IPS DF 19.7 (cell line): ENCODE measurements at places on chromosomes 12 and 14.
A peak's percentile ranks its signal among the peaks of the same experiment; 100 is the strongest.

DNA sequence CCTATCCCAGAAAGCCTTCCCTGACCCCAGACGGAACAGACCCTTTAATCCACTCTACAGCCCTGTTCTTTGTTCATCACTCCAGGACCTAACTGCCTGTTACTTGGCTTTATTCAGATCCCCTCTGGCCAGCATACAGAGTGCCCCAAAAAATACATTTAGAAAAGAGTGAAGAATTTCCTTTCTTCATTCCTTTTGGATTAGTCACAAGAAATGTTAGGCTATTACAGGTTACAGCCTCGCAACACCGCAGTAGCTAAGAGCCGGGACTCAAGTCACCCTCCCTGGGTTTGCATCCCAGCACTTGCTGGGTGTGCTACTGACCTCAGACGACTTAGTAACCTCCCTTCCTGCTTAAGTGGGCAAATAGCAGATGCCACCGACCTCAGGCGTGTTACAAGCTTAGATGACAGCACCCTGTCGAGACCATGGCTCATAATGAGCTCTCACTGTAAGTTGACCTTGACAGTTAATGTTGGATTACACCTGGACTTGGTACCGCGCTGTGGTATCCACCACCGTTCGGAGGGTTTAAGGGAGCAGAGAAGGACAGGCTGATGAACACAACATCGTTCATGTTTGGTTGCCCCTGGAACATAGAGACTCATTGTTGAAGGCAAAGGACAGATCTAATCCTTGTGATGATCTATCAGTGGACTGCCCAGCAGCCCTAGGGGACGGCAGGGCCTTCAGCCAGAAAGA lies 12.9 kb downstream of the GLRX5 start:
- DNase-seq = no peak

GRCh38 chr12:46900734-46901463 lies 75.1 kb upstream of the SLC38A4 start:
- DNase-seq = no peak

DNA sequence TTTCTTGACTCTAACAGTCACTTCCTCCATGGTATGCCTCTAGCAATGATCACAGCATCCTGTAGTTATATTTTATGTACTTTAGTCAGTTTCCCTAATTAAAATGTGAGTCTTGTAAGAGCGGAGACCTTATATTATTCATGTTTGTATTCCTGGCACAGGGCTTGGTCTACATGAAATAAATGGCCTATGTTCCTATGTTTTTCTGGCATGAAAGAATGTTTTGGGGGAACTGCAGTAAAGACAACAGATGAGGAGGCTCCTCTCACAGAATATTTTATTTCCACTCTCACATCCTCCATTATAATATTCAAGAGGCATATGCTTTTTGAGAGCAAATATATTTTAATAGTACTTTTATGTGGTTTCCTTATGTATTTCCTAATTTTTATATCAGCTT lies 429.8 kb upstream of the PDE3A start:
- no peak for DNase-seq

DNA sequence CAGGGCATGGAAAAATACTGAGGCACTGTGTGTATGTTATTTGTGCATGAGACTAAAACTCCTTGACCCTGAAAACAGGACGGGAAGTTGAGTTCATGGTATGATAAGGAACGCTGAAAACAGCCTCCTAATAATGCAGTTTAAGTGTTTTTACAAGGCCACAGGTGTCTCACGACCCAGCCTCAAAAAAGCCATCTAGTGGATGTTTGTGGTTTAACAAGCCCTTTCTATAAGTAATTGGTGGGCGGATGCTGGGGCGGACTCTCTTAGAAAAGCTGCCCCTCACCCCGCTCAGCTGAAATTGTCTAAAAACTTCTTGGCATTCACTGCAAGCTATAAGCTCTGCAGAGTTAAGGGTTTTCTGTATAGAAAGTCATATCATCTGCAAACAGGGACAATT lies 184.5 kb downstream of the NUBPL start:
- DNase-seq = peak; percentile 12

- no peak for DNase-seq
Measured at GRCh38 chr14:53526200-53526599, 373.1 kb upstream of the DDHD1 start.

- DNase-seq = no peak
Measured at GRCh38 chr14:105474483-105475268, at the start of gene CRIP2. Gene CRIP2, plus strand, starts transcription at chr14:105474821. Its CDS starts 42 bp downstream, at chr14:105474863.

- DNase-seq = no peak
Measured at GRCh38 chr12:89497467-89497866, 27.1 kb downstream of the GALNT4 start.

GRCh38 chr12:130049666-130050065 lies 112.6 kb upstream of the FZD10 start:
- DNase-seq = no peak

GRCh38 chr14:38994731-38995130 lies 108.3 kb downstream of the SEC23A start:
- no peak for DNase-seq

- DNase-seq = no peak
Measured at GRCh38 chr12:76964784-76965571, 86.2 kb upstream of the CSRP2 start.

GRCh38 chr12:104648756-104649155 lies 192.0 kb downstream of the CHST11 start:
- no peak for DNase-seq

- no peak for DNase-seq
Measured at GRCh38 chr14:43790681-43791080, 716.4 kb downstream of the FSCB start.

GRCh38 chr12:107200394-107200793 lies 107.0 kb upstream of the CRY1 start:
- no peak for DNase-seq

DNA sequence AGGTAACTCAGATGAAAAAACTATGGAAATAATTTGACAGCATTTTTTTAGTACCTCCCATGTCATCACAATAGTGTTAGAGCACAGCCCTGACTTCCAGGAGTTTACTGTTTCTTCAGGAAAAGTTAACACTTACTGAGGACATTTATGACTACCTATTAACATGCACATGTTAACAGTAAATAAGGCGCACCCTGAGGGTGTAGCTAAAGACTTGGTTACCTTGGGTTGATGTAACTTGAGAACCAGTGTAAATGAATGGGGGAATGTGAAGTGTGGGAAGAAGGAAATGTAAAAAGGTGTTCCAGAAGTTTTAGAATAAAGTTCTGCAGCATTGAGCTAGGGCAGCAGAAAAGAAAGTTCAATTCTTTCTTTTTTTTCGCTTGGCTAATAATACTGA lies 366.2 kb downstream of the EGLN3 start:
- DNase-seq = no peak

- no peak for DNase-seq
Measured at GRCh38 chr14:101774006-101774795, 12.7 kb downstream of the PPP2R5C start.

- DNase-seq = peak; percentile 96
Measured at GRCh38 chr12:62653740-62654139, 187.1 kb downstream of the MON2 start.

- no peak for DNase-seq
Measured at GRCh38 chr14:49939884-49940510, 47.1 kb downstream of the ARF6 start.
